ENCODE measurements at places on chromosomes 13 and 19. TPM values are rescaled to one million over a fixed set of nuclear protein-coding genes. Genes with fewer than 3 reads are reported as not detected.

The RFPL4A gene
- 89.1 TPM for total RNA-seq

- DNase-seq, result no peak
Measured at GRCh38 chr13:39282400-39282972, 244.2 kb downstream of the NHLRC3 start.

DNA sequence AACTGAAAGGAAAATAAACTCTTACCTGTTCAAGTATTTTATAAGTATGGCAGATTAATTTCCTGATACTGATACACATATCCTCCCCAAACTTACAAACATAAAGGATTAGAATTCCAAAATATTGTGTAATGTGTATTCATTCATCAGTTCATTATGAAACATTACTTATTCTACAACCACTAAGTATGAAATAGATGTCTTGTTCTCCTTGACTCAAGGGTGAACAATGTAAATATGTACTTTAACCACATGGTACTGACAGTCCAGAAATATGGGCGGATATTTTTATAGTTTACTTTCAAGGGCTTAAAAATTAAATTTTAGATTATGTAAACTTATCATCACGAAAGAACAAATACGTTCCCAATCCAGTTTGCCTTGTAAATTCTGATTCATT is 334.0 kb downstream of the LIG4 start:
- no peak for DNase-seq

DNA sequence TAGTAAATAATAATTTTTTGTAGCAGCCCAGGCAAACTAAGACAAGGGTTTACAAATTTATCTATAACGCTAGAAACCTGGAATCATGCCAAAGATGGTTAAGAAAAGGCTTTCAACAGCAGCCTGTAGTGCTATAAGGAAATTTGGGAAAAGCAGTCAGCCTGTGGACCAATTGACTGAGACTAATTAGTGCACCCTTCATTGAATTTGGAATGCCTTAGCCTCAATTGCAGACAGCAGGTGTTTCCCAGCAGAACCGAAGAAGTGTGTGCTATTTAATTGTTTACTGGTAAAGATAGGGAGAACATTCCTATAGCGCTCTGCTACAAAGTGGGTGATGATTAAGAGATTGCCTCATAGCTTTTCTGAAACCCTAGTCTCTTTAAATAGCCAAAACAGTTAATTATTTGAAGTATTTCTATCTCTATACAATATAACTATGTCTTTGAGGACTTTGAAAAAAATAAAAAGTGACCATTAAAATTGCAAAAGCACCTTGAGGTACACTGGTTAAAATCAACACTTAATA is 1884.3 kb upstream of the PCDH20 start:
- no peak for DNase-seq

DNA sequence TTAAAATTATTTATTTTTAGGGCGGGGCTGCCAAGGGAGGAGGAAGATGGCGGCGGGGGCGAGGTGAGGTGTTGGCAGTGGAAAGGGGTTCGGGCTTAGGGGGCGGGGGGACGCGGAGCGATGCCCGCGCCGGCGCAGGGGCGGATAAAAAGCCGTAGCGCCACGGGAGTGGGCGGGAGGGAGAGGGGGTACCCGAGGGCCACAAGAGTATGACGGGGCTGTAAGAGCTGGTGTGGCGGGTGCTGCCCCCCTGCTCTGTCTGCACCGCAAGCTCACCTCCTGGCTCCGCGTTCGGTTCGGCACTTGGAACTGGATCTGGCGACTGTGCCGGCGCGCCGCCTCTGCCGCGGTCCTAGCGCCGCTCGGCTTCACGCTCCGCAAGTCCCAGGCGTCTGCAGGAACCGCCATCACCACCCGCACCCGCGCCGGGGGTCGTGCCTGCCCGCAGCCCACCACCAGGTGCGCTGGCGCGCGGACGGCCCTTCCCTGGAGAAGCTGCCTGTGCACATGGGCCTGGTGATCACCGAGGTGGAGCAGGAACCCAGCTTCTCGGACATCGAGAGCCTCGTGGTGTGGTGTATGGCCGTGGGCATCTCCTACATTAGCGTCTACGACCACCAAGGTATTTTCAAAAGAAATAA is 265.2 kb upstream of the SGCG start:
- peak; percentile 77 for DNase-seq

The ZNF296 gene
- total RNA-seq, result 0.06 TPM

The FGF14 gene
- total RNA-seq, result not detected

DNA sequence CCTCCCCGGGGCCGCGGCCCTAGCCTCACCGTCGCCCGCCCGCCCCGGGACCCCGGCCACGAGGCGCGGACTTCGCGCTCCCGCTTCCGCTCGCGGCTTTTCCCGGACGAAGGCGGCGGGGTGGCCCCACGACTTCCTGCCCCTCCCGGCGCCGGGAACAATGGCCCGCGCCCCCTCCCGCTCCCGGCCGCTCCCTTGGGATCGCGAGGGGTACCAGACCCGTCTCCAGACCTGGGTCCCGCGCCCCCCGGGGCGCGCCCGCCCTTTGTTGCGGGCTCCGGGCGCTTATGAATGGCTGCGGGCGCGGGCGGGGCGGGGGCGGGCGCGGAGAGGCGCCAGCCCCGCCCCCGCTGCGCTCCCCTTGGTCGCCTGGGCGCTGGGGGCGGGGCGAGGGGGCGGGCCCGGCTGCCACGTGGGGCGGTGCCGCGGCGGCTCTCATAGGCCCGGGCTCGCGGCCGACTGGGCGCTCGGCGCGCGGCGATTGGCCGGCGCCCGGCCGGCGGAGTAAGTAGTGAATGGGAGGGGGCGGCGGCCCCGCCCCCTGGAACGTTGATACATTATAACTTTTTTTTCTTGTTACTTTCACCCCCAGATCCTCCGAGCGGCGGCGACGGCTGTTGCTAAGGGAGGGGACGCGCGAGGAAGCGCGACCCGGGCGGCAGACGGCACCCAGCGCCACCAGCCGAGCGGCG is 1.1 kb downstream of the MIDN start:
- DNase-seq, result peak; percentile 98

The SCGB2B2 gene
- total RNA-seq, result not detected

DNA sequence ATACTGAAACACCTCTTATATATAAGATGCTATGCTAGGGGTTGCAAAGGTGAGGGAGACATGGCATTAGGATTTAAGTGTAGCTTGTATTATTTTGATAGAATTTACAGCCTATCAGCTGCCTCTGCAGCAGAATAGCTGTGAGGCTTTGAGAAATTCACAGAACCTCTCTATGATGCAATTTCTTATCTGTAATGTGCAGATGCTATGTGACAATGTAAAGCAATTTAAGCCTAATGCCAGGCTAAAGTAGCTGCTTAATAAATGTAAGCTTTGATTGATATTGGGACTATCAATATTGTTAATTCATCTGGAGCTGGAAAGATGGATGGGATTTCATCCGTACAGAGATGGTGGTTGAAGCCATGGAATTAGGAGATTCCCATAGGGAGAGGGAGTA is 1.6 kb downstream of the ADGRE3 start:
- no peak for DNase-seq

GRCh38 chr13:98678741-98679140 is 73.7 kb downstream of the SLC15A1 start:
- DNase-seq, result no peak

- DNase-seq, result no peak
Measured at GRCh38 chr19:50418176-50419021, at the start of gene SPIB. Gene SPIB, plus strand, starts transcription at chr19:50418938. Its CDS starts 25 bp downstream, at chr19:50418963.

GRCh38 chr19:53183146-53183764 is 9.9 kb downstream of the ZNF665 start:
- DNase-seq, result peak; percentile 88

DNA sequence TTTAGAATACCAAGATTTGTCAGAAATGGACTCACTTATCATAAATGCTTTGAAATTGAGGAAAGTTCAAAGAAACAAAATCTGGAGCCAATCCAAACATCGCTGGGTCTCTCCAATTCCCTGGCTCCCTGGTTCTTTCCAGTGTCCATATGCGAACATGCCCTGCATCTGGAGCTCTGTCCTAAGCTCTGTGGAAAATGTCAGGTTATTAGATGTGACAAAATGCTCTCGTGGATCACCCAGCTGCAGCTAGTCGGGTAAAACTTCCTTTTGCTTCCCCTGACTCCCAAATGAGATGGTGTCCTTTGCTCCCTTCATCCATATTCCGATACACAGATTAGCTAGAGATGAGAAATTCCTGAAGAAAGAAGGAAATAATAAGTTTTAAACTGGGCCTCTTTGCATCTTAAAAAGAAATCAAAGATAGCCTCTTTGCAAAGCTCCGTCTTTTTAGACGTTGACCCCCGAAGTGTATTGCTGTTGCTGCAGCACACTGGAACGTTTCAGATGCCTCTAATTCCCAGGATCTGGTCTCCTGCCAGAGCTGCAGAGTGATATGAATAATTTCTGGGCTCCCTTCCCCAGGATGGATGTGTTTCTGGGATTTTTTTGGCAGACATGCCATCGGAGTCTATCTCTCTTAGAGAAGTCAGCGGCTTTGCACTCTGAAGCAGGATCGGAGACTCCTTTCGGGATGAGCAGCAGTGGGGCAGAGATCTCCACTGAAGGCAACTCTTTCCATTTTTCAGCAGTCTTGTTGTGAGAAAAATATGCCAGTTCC is 102.9 kb downstream of the TEX26 start:
- DNase-seq, result no peak

DNA sequence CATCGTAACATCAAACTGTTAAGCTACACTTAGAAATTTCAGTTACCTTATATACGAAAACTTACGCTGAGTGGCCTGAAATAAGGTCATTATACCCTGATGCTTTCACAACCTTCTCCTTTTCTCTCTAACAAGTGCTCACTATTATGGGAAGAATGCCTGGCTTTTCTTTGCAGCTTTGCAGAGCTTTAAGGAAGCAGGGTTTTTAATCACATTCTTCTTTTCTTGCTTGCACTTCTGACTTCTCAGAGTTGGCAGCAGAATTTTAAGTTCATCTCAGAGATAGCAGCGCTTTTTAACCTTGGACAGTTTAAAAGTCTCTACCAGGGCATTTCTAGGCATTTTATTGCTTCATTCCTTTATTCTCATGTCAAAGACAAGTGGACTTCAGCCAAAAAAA is 285.1 kb downstream of the SPRY2 start:
- no peak for DNase-seq

GRCh38 chr13:24858953-24859352 is 95.0 kb downstream of the RNF17 start:
- DNase-seq, result no peak

DNA sequence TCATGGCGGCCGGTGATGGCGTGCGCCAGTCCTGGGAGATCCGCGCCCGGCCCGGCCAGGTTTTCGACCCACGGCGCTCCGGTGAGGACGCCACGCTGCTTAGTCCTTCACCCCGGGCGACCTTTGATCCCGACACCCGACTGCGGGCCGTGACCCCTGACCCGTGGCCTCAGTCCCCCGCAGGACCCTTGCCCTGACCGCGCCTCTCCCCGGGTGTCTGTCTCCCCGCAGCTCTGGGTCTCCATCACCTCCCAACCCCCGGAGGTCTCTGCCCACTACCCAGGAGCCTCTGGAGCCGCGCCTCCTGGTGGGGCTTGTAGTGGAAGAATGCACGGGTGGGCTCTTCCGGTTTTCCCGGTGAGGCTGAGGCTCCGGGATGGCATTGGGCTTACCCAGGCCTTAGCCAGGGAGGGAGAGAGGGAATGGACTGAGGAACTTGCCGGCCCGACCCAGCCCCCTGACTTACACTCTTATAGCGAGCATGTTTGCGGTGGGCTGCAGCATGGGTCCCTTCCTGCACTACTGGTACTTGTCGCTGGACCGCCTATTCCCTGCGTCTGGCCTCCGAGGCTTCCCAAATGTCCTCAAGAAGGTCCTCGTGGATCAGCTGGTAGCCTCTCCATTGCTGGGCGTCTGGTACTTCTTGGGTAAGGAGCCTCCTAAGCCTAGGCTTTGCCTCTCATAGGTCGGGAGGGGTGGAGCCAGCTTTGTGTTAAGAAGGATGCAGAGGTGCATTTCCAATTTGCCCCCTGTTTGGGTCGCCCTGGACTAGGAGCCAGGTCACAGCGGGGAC is 566 bp downstream of the MPV17L2 start:
- DNase-seq, result no peak

DNA sequence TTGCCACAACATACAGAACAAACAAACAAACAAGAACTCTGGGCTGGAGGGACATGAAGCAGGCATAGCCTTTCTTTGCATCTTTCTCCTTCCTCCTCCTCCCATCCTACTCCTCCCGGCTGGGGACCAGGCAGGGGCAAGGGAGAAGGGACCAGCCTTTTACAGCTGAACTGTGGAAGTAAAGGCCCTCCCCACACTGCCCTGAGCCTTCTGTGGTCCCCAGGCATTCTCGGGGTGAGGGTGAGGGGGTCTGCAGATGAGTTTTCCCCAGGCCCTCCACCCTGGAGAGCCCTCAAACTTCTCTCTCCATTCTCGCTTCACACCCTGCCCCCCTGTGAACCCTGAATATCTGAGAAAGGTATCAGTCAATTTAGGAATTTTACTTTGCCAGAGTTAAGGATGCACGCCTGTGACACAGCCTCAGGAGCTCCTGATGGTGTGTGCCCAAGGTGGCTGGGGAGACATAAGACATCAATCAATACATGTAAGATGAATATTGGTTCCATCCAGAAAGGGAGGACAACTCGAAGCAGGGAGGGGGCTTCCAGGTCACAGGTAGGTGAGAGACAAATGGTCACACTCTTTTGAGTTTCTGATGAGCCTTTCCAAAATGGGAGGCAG is 170.9 kb downstream of the COL4A1 start:
- no peak for DNase-seq

DNA sequence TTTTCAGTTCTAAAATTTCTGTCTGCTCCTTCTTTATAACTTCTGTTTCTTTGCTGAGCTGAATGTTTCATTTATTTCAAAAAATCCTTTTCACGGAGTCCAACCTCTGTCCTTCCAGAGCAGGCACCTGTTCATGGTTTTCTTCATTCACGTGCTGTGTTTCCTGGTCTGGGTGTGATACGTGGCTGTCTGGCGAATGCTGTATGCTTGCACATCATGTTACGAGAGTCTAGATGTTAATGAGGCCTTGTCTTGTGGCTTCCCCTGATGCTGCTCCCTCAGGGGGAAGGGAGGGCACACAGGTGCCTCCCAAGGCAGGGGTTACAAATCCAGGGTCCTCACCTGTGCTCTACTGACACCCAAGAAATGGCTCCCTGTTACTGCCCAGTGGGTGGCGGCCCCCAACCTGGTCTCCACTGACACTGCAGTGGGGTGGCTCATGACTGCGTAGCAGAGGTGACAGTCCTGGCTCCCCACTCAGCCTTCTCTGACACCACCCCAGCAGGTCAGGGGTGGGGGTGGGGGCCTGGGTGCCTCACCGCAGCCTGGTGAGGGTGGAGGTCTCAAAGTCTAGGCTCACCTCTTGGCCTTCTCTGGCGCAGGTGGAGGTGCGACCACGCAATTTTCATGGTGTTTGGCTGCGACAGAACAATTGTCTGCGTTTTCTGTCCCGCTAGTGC is 20.1 kb upstream of the RAB20 start:
- no peak for DNase-seq

- DNase-seq, result no peak
Measured at GRCh38 chr19:5677580-5677979, 2.7 kb downstream of the MICOS13 start.

GRCh38 chr19:14395710-14396336 is 14.6 kb downstream of the ADGRE5 start:
- DNase-seq, result no peak

DNA sequence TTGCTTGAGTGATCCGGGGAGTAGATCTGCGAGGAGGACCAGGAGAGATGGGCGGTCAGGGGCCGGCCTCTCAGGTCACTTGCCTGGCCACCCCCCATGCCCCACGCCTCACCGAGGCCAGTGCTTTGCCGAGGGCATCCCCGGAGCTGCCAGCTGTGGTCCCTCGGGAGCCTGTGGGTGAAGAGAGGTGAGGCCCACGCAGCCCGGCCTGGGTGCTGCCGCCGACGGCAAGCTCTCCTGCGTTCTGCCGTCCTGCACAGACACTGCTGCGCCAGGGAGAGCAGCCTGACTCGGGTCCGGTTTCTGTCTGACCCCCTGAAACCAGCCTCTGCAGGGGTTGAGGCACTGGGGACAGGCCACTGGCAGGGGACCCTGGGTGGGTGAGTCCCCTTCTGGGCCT is 15.8 kb upstream of the UQCR11 start:
- DNase-seq, result no peak

The SIGLEC9 gene
- total RNA-seq, result not detected

Measured in Daoy (cell line).